ENCODE measurements at places on chromosomes 4 and X. TPM values are rescaled to one million over a fixed set of nuclear protein-coding genes. Genes with fewer than 3 reads are reported as not detected.

GRCh38 chrX:129606918-129607317 lies 47.8 kb downstream of the APLN start:
- peak; percentile 55 for DNase-seq

Gene ATP8A1
- 0.97 TPM for total RNA-seq

DNA sequence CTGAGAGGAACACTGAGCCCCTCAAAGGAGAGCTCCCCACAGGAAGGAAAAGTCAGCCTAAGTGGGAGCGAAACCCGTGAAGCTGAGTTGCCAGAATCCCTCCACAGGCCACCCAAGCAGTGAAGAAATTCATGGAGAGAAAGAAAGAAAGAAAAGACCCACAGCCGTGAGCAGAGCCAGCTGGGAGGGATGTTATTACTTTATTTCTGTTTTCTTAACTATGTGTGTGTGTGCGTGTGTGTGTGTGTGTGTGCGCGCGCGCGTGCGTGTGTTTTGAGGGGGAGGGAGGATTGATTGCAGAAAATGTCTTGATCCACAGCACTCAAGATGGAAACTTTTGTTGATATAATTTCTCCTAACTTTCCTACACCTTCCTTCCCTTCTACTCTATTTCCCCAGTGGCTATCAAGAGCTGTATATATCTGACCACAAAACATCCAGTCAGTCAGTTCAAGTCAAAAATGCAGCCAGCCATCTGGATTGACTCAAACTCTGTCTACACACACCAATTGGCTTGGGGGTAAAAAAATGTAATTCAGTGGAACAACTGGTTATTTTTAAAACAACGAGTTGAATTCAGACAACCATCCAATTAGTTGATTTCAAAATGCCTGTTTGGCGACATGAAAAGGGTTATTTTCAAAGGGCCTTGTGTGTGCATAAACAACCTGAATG lies 13.8 kb upstream of the GPC3 start:
- peak; percentile 33 for DNase-seq

DNA sequence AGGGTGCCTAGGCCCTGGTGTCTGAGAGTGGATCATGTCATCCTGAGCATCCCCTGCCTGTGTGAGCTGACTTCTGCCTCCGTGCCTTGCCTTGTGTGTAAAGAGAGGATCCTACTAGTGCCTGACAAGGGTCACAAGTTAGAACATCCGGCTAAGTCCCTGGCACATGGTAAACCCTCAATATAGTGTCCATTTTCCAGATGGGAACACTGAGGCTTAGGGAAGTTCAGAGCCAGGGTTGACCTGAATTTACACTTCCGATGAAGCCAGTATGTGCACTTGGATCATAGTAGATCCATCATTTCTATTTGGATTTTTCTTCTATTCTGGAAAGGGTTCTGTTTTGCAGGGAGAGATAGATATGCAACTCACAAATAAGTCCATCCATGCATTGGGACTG lies 12.5 kb upstream of the PSAPL1 start:
- no peak for DNase-seq

Gene FHIP1A
- total RNA-seq, result under 0.01 TPM

DNA sequence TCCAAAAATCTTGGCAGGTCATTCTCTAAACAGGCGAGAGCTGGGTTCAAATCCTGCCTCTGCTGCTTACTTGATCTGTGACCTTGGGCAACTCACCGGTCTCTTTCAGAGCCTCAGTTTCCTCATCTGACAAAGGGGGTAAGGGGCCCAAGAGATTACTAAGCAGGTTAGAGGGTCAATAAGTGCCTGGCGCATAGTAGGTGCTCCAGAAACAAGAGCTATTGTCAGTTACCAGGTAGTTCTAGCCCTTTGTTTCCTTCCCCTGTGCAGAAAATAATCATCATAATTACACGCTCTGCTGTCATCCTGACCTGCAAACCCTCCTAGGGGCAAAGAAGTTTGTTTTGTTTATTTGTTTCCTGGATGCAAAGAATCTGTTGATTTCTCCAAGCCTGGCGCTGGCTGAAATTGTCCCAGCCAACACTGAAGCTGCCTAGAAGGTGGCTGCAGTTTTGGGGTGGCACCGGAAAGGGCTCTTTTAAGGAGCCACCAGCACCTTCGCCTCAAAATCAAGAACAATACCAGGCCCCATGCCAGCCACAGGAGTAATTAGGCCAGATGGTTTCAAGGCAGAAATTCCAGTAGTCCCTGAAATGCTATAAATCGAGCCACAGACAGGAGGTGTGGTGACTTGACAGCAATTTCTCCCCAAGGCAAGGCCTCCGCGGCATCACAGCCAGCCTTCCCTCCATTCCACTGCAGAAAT lies 10.2 kb upstream of the KIAA0232 start:
- no peak for DNase-seq

GRCh38 chr4:56976837-56977320 lies 527 bp downstream of the NOA1 start:
- DNase-seq, result peak; percentile 13

DNA sequence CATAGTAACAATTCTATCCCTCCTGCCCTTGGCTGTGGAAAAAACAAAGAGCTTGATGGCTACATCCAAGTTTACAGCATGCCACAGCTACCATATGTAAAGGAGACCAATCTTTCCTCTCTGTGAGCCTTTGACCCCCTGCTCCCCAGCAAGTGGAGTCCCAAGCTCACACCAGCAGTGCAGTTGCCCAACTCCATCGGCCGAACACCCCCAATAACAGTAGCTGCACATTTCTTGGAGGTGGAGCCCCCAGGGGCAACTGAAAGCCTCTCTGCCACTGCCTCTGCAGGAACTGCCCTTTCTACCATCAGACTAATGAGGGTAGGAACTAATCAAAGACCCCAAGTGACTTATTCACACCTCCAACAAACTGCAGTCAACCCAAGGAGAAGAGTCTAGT lies 81.0 kb upstream of the TCEAL2 start:
- DNase-seq, result no peak

DNA sequence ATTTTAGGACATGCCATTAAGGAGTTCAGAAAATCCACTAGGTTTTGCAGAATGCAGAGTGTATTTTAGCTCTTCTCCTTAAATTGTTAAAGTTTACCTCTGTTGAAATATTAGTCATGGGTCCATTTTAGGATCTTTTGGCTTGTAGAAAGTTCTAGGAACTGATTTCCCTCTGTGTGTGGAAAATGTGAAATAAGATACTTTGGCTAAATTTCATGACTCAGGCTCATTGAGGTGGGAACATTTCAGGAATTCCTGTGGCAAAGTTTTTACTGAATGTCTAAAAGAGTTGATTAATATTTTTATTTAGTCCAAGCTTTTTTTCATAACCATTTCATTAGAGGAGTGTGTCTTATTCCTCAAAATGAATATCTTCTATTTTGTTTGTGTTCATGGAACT lies 7.0 kb downstream of the FHIP1A start:
- DNase-seq, result peak; percentile 27

DNA sequence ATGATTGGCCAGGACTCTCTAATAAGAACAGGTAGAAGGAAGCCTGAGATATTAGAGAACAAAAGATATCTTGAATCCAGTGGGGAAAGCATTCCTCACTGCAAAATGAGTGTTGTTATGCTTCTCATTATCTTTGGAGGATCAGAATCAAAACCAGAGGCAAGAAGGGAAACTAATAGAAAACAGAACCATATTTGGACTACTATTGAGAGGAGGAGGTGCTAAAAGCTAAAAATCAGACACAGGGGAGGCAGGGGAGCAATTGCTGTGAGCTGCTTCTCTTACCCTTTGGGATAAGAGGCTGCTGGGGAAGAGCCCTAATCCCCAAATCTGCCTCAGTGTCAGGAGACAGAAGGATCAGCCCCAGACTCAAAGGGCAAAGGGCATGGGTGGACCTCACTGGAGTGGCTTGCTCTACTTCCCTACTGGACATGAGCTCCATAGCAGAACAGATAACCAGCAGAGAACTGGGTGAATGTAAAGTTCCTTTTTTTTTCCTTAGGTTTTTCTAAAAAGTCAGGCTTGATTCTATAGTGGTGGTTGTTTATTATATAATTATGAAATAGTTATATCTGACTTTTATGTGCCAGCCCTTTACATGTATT lies 60.1 kb downstream of the SEPTIN11 start:
- no peak for DNase-seq

DNA sequence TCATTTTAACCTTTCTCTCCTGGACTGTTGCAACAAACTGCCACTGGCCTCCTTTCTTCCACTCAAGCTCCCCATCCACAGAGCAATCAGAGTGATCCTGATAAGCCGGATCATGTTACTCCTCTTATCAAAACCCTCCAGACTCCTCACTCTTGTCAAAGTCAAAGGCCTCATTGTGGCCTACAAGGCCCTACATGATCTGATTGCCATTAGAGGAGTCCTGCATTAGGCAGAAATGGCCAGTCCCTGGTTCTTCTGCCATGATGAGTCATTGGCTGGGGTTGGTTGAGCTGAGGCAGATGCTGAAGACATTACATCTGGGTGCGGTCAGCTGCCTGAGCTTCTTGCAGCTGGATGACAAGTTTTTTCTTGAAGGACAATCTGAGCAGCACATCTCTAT lies 32.7 kb upstream of the CASK start:
- DNase-seq, result peak; percentile 1

DNA sequence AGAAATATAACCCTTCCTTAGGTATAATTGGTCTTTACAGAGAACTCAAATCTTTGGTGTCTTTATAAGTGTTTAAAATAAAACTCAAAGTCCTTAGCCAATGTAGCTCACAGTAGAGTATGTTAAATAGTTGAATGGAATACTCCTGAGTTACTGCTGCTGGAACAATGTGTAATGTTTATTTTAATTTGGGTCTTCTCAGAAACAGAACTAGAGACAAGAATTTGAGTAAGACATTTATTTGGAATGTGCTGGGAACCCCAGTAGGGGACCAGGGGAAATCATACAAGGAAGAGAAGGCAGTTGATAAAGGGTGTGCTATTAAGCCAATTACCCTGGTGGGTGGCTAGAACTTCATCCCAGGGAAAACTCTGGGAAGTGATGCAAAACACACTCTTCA lies 240.4 kb upstream of the LDB2 start:
- no peak for DNase-seq

DNA sequence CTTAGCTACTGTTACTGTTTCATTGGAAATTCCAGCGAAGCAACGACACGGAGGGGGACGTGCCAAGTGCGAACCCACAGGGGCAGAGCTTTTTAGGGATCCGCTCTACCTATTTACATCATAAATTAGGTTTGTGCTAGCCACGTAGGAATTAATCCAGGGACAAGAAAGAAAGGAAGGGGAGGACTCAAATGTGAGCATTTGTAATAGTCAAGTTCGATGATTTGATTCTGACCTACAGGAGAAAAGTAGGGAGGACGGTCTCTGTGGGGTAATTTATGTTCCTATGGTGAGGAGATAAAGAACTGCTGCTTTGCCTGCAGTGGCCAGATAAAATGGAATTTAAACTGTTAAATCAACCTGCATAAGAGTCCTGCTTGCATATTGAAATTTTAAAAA lies 1.7 kb downstream of the INTS6L start:
- no peak for DNase-seq

Gene ASB5
- 7.4 TPM for total RNA-seq

DNA sequence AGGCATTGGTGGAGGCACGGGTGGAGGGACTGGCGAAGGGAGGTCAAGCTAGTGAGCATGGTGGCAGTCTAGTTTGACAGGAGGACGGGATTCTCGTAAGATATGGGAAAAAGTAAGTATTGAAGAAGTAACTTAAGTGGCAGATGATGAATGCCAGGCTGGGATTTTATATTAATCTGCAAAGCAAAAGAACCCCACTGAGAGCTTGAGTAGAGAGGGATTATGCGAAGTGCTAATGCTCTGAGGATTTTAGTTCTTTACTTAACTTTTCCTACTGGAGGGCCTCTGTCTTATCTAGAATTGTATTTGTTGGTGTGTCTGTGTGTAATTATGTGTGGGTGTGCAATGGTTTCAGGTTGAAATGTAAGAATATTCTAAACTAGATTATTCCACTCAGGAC lies 327.9 kb downstream of the FAT4 start:
- DNase-seq, result no peak

- no peak for DNase-seq
Measured at GRCh38 chr4:43682551-43682950, 766.1 kb downstream of the KCTD8 start.

- DNase-seq, result no peak
Measured at GRCh38 chrX:150212672-150213480, 150.2 kb upstream of the MAMLD1 start.

DNA sequence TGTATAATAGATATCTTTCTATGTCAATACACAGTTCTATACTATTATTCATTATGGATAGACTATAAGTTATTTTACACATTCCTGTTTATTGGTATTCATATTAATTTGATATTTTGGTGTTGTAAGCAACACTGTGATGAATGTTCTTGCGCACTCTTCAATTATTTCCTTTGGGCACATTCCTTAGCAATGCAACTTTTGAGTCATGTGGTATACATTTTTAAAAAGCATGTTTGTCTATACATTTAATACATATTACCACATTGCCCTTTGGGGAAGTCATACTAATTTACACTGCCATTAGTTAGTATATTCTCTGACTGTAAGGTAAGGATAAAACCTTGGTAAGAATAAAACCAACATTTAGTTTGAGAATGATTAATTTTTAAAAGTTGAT lies 21.0 kb downstream of the FRAS1 start:
- no peak for DNase-seq

DNA sequence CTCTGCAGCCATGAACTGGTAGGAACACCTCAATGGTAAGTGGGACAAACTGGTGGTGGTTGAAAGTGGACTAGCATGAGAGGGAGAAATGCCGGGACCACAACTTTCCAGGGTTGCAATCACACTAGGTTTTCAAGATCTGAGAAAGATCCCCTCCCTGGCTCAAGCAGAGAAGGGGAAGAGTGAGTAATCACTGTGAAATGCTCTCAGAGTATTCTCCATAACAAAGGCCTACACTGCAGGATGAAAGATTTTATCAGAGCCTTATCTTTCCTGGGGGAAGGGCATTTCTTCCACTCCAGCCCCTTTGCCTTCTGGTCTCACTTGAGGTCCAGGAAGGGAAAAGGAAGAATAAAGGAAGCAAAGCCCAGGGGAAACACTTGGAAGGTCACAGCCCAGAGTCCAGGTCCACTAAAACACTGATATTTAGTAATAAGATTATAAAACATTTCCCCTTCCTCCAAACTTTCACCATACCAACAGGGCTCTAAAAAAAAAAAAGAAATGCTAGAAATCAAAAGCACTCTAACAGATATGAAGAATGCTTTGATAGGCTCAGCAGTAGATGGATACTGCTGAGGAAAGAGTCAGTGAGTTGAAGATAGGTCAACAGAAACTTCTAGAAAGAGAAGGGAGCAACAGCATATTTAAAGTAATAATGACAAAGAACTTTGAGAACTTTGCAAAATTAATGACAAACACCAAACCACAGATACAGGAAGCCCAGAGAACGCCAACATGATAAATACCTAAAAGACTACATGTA lies 95.9 kb downstream of the WDFY3 start:
- peak; percentile 57 for DNase-seq

GRCh38 chrX:7606039-7606652 lies 236.8 kb upstream of the VCX start:
- no peak for DNase-seq

DNA sequence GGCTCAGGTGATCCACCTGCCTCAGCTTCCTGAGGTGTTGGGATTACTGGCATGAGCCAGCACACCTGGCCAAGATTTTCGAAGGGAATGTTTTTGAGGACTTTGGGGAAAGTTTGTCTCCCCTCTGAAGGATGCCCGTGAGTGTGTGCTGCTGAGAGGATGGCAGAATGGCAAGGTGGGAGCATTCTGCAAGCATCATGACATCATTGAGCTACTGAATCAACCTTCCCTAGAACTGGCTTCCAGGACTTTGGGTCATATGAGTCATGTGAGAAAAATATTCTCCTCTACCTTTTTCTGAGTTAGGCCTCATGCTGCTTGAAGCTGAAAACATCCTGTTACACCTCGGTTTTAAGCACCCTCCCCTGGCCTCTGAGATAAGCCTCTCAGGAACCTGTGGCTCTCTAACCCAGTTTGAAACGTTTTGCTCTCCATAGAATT lies 31.0 kb downstream of the TMEM131L start:
- DNase-seq, result no peak

Data from fibroblast of villous mesenchyme (primary cell).